ENCODE measurements at places on chromosomes 7 and 10. TPM values are rescaled to one million over a fixed set of nuclear protein-coding genes. Genes with fewer than 3 reads are reported as not detected.

The CPA5 gene
- total RNA-seq: not detected

The CREM gene
- 18.7 TPM for total RNA-seq

The GRM3 gene
- not detected for total RNA-seq

The SFXN4 gene
- 14.0 TPM for total RNA-seq

The DLG5 gene
- total RNA-seq: 134 TPM

The OR2A7 gene
- total RNA-seq: not detected

The ZNF25 gene
- total RNA-seq: 4.6 TPM

The ENKUR gene
- not detected for total RNA-seq

GRCh38 chr7:341841-342638 is 52.1 kb downstream of the FOXL3 start:
- DNase-seq: peak; percentile 97

DNA sequence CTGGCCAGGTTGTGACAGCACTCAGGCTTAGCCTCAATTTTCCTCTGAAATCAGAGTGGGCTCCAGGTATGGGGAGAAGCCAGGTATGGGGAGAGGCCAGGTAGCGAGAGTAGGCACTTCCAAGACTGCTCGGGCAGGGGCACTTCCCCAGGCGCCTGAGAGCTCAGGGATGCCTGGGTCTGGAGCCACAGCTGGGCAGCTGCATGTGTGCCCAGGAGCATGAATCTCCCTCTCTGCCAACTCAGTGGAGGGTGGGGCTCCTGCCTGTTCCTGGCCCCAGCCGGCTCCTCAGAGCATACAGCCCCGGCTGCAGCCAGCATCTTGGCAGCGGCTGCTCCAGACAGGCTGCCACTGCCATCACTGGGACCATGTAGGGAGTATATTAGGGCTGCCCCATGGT is 313.9 kb downstream of the AUTS2 start:
- no peak for DNase-seq

DNA sequence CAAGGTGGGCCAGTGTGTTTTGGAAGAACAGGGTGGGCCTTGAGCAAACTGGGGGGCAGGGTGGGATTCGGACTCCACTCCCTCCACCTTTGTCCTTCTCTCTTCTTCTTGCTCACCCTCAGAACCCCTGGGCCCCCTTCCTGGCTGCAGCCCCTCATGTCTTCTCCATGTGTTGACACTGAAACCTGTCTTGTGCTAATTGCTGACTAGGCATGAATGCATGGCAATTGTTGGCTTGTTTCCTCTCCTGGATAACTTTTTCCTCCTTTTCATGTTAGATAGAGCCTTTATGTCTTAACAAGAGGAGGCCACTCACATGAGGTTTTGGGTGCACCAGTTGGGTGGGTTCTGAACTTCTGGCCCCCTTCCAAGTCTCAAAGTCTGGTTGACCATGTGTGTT is 181.6 kb upstream of the MKI67 start:
- DNase-seq: no peak

GRCh38 chr7:106279425-106280197 is 5.2 kb downstream of the NAMPT start:
- DNase-seq: no peak

GRCh38 chr10:121675344-121675743 is 77.1 kb upstream of the FGFR2 start:
- no peak for DNase-seq

DNA sequence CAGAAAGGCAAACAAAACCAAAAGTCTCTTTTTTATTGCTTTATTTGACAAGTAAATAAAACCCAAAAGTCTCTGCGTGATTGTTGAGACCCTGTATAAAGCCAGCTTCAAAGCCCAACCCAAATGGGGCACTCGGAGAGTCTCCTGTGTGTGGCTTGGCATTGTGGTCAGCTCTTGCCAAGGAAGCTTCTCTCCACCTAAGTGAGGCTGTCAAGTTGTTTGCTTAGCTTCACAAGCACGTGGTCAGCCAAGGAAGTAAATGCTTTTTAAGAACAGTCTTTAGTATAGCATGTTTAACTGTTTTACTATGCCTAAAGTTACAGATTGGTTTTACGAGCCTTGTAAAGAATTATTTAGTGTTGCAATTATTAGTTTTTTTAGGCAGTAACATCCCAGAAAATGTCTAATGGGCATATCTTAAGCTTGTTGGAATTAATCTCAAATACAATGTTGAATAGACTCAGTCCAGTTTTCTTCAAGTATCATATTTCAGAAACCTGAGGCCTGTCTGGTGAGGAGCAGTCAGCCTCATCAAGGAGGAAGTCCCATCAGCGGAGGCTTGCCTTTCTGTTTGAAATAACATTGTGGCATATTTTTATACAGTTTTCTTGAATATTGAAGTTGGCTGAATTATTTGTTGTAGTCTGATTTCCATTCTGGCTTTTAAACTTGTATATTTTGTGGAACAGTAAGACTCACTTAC is 144.3 kb downstream of the ANKRD30A start:
- no peak for DNase-seq

GRCh38 chr7:21364801-21365271 is 63.0 kb upstream of the SP4 start:
- DNase-seq: no peak

DNA sequence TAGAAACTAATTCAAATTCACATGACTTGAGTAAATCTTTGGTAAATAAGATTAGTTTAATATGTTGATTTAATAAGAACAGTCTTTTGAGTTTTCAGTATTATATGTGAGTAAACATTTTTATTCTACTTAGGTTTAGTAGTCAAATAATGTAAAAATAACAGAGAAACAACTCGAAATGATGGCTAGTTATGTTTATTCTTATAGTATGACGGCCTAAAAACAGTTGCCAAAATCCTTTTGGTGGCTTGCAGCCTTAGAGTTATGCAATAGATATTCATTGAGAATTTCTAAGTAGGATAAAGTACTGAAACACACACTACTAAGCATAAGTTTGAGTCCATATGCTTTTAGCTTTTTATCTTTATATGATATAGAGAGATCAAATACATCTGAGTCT is 184.8 kb downstream of the GNAI1 start:
- DNase-seq: no peak

GRCh38 chr7:100360135-100360854 is 2.4 kb downstream of the PILRB start:
- DNase-seq: no peak

DNA sequence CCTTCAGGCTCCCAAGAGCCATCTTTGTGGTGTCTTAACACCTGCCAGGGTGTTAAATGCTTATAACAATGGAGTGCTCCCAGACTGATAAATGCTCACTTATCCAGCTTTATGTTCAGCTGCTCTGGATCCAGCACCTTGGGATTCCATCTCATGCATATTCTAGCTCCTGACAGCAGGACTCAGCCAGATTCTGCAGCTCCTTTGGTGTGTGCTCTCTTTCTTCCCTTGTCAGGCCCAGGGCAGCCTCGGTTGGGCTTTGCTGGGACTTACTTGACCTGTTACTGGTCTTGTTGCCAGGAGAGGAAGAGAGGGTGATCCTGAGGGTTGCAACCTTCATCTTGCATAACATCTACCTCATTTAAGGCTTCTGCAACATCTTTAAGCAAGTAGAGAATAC is 59.4 kb upstream of the CCNY start:
- DNase-seq: no peak

- DNase-seq: peak; percentile 54
Measured at GRCh38 chr7:91082852-91083495, 181.3 kb upstream of the FZD1 start.

DNA sequence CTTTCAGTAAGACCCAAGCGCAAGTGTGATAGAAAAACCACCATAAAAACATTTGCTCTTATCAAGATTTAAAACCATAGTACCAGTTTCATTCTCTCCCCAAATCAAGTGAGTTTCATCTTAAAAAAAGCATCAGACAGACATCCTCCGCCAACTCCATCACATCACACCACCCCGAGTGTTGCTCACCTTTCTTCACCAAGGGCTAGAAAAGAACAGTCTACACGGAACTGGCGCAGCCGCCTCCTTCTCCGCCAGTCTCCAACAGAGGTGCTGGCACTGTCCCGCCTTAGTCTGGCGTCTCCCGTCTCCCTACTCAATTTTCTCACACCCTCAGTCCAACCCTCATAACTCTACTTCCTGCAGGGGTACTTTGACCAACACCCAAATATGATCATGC is 46.9 kb upstream of the WIPI2 start:
- DNase-seq: no peak

GRCh38 chr7:133448012-133448411 is 195.1 kb downstream of the EXOC4 start:
- no peak for DNase-seq

Measured in stomach (tissue), 19 donors.